ENCODE measurements at places on chromosomes 1 and 21.
A peak's percentile ranks its signal among the peaks of the same experiment; 100 is the strongest.

GRCh38 chr1:86015375-86015774, 141.2 kb downstream of the COL24A1 start:
- no peak for DNase-seq

DNA sequence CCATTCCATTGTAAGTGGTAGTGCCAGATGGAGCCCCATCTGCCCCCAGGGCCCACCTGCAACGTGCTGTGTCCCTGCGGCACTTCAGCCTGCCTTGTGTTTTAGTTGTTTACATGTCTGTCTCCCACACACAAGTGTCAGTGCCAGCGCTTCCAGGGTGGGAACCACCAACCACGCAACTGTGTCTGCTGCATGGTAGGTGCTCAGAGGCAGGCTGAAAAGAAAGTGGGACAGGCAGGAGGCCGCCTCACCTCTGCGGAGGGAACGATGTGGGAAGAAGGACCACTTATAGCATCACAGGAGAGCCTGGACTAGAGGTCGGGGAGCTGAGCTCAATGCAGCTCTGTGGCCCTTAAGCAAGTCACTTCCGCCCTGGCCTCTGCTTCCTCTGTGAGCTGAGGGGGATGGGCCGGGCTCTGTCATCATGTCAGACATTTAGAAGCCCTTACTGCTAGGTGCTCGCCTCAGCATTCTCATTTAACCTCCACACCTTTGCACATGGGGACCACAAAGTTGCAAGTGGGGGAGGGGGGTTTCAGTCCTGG, 17.9 kb downstream of the SLC9A1 start:
- no peak for DNase-seq

GRCh38 chr21:43602266-43603232, 56.7 kb downstream of the HSF2BP start:
- DNase-seq = no peak

- no peak for DNase-seq
These were observed 6.4 kb downstream of the CASZ1 start for GRCh38 chr1:10789803-10790702.

- DNase-seq = peak; percentile 74
These were observed 80.4 kb upstream of the AK4 start for GRCh38 chr1:65067491-65068201.

DNA sequence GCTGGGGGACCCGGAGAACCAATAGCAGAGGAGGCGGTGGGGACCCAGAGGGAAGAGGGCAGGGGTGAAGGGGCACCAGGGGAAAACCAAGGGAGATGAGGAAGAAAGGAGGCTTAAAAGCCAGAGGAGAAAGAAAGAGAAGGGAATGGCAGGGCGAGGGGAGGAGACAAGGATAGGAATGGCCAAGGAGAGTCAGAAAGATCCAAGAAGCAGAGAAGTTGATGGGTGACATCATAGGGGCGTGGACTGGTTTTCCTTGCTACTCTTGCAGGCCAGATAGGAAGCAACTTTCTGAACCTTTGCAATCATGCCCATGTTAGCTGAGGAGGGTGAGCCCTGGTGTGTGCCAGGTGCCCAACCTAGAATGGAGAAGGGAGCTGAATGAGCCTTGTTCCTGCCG, 5.4 kb downstream of the NPR1 start:
- peak; percentile 54 for DNase-seq

DNA sequence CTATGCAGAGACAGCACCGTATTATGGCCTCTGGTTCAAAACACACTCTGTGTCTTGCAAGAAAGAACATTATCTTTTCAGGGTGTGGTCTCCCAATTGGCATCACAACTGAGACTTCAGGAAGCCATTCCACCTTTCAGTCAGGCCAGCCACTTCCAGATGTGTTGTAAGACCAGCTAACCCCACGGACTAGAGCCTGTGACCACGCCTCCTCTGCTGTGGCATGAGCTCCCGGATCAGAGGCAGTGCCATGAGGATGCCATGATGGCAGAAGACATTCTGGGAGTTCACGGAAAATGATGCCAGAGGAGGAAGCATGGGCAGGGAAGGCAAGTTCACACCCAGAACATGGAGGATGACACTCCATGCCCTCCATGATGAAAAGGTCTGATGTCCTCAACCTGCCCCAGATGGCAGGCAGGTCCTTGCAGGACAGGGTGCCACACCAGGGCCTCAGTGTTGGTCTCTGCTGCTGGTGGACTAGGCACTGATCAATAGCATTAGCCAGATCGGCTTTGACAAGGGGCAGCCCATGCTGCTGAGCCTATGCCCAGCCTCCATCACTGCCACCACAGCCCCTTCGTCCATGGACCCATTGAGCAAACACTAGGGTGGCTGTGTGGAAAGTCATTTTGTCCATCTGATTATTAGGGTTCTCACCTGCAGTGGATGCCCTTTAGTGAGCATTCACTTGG, 341.6 kb downstream of the MATN1 start:
- no peak for DNase-seq

- no peak for DNase-seq
These were observed 175.7 kb downstream of the ZZZ3 start for GRCh38 chr1:77506771-77507170.

GRCh38 chr1:216034506-216034905, 388.7 kb downstream of the USH2A start:
- DNase-seq = no peak

- DNase-seq = peak; percentile 11
These were observed 16.7 kb upstream of the ZYG11A start for GRCh38 chr1:52825868-52826267.

- DNase-seq = no peak
These were observed 6.6 kb downstream of the SNX27 start for GRCh38 chr1:151618470-151618869.

- no peak for DNase-seq
These were observed 141.0 kb downstream of the FOXD2 start for GRCh38 chr1:47578721-47579419.

- DNase-seq = no peak
These were observed 153.8 kb downstream of the MRPL39 start for GRCh38 chr21:25453524-25453923.

- peak; percentile 28 for DNase-seq
These were observed 163.3 kb downstream of the BRINP2 start for GRCh38 chr1:177333936-177334595.
